ENCODE measurements at places on chromosomes 5 and 9. TPM values are rescaled to one million over a fixed set of nuclear protein-coding genes. Genes with fewer than 3 reads are reported as not detected.

Gene PCDHGB6
- total RNA-seq, result 6.2 TPM

Gene SGTB
- 15.4 TPM for total RNA-seq

Gene STPG3
- not detected for total RNA-seq

Gene GARIN3
- total RNA-seq, result not detected

Gene PDE8B
- 0.83 TPM for total RNA-seq

Gene CCNI2
- not detected for total RNA-seq
